AG09319 (cell line): ENCODE measurements at places on chromosomes 5 and 9.

DNA sequence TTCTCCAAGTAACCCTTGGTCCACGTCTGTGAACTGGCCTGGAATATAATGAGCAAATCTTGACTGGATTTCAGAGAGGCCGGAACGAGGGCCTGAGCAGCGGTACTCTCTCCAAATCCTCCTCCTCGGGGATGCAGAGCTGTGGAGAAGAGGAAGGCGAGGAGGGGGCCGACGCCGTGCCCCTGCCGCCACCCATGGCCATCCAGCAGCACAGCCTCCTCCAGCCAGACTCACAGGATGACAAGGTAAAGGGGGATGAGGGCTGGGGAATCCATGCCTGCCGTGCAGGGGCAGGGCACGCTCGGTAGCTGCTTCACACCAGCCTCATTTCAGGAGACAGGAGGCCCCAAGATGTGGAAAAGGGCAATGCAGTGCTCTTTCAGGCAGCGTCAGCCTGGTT is 118.9 kb upstream of the OTULINL start:
- no peak for DNase-seq

DNA sequence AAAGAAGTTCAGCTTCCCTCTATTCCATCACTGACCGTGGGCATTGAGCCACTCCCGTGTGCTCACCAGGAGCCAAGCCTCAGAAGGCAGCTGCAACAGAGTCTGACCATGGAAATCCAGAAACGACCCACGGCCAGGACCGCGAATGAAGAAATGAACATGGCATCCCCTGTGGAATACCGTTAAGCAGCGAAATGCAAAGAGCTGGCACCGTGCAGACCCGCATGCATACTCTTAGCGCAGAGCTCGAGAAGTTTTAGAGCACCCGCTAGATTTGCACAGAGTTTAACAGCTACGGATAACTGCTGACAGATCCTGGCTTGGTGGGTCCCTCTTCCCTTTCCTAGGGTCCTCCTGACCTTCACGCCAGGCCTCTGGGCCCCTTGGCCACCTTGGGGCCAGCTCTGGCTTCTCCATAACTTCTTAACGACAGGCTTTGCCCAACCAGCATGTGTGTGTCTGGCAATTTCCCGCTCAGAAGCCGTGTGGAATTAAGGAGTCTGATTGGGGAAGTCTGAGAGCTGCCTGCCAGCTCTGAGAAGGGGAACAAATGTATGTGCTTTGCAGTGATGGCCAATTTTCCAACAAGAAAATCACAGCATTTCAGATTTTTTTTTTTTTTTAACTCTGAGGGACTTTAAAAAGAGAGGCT is 75.3 kb upstream of the COL5A1 start:
- DNase-seq, result no peak

DNA sequence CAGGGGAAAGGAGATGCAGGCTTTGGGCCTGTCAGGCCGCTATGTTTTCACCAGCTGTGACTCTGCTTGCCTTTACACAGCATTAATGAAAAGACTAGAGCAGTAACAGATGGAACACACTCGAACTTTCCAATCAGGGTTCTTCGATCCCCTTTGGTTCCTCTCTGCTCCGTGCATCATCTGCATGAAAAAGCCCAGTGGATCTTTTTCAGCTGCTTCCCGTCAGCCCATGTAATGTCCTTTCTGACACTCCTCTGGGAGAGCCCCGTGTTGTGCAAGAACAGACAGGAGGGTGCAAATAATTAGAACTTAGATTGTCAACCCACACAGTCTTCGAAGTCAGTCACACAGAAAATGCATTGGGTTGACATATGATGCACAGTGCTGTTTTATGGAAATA is 448.9 kb upstream of the ZNF462 start:
- no peak for DNase-seq

DNA sequence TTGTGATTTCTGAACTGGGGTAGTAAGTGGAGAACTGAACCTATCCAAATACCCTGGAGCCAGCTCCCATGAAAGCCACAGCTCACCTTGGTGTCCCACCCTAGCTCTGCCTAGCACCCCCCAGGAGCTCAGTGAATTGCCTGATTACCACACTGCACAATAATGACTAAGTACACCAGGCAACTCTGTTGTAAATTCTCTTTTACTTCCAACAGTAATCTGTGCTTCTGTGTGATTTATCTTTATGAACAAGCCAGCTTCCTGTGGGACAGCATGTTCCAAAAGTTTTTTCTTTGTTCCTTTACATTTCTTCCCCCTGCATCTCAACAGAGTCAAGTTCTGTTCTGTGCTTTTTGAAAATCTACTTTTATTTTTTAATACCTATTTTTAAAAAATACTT is 22.1 kb upstream of the GRPEL2 start:
- no peak for DNase-seq

GRCh38 chr5:88836195-88836838 is 46.7 kb downstream of the MEF2C start:
- DNase-seq, result no peak
